ENCODE measurements at places on chromosomes 5 and 9. TPM values are rescaled to one million over a fixed set of nuclear protein-coding genes. Genes with fewer than 3 reads are reported as not detected.

CDH18 gene
- not detected for total RNA-seq

RORB gene
- total RNA-seq: 3.4 TPM

C1QTNF2 gene
- total RNA-seq: 1.6 TPM

TCF7 gene
- 5.7 TPM for total RNA-seq

RGS3 gene
- 66.2 TPM for total RNA-seq

LRRC19 gene
- total RNA-seq: 0.27 TPM

STPG3 gene
- 0.38 TPM for total RNA-seq

C5orf58 gene
- not detected for total RNA-seq

SNCB gene
- not detected for total RNA-seq

PCDHB5 gene
- 1.8 TPM for total RNA-seq

PKD2L2 gene
- total RNA-seq: not detected

RNF38 gene
- total RNA-seq: 48.9 TPM

DNA sequence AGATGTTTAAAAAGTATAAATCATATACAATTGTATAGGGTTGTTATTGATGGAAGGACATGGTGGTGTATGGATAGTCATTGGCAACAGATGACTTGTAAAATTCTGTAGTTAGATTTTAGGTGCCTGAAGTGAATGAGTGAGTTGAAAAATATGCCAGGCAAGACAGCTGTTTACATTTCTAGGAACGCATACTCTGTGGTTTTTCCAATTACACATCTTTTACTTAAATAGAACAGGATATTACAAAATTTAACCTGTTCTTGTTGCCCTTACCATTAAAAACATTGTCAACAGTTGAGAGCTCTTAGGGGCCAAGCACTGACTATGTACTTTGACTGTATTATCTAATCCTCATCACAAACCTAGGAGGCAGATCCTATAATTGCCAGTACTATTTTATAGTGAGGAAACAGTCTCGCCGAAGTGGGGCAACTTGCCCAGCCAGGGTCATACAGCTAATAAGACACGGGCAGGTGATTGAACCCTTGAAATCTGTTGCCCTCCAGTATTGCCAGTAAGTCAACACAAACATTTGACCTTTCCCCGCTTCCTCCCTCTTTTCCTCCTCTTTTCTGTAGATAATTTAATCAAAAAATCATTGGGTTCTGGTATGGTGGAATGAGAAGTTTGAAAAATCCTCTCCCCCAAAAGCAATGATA lies 88.6 kb downstream of the MACROH2A1 start:
- no peaks in the 10 kb centered on the region for H3K36me3 ChIP-seq
- no peak overlapping the region for H3K4me3 ChIP-seq
- no peaks in the 10 kb centered on the region for H3K27me3 ChIP-seq

GRCh38 chr9:98929071-98929470 lies 14.6 kb upstream of the COL15A1 start:
- DNase-seq: no peak
- H3K4me1 ChIP-seq: no peaks in the 10 kb centered on the region
- no peak overlapping the region for H3K4me3 ChIP-seq
- no peak overlapping the region for H3K27ac ChIP-seq

DNA sequence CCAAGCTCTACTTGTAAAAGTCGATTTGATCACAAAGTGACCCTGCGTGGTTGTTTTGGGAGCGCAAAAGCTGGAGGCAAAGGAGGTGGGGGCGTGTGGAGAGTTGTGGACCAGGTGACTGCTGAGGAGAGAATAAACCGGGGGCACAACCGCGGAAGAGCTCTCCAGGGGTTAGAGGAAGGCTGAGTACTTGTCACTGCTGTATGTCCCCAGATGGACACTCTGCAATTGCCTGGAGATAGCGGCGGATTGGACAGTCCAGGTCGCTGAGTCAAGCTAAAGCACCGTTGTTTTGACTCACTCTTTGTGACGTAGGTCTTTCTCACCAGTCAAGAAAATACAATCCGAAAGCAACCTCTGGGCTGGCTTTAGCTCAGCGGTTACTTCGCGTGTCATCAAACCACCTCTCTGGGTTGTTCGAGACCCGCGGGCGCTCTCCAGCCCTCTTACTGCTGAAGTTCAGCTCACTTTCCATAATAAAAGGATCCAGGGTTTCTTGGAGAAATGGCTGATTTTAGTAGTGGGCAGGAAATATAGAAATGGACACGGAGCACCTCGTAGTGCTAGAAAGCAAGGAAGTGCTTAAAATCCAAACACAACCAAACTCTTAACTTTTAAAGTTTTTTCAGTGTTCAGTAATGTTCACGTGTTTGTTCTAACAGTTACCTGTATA lies 25.7 kb downstream of the ZMAT2 start:
- no peaks in the 10 kb centered on the region for H3K4me1 ChIP-seq
- no peaks in the 10 kb centered on the region for H3K36me3 ChIP-seq
- H3K27ac ChIP-seq: no peak overlapping the region
- DNase-seq: no peak

DNA sequence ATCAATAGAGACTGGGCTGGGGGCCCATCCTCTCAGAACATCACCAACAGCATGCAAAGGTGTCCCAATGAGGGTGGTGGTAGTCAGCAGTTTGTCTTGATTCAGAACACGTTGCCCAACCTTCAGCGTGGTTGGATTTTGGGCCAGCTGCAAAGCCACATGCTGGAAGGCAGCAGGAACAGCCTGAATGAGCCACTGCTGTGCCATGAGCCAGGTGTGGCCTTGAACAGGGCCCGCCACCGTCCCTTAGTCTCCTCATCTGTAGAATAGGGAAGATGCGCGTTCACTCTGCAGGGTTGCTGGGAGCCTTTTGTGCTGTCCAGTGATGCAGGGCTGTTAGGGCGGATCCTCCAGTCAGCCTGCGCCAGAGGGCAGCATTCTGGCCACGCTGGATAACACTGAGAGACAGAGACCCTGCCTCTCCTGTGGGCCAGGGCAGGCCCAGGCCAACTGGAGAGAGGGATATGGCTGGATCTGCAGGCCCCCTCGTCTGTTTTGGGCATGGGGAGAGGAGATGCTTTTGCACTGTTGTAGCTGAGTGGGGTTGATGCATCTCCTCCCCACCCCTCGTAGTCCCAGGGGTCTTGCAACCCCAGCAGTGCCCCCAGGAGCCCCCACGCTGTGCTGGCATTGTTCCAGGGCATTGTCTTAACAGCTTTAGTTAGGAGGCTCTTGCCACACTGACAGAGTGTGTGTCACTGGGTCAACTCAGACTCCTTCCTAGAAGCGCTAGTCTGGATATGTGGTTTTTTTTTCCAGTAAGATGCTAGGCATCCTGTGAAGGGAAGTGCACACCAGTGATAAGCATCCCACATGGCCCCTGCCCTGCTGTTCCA lies 42.1 kb downstream of the SLC46A2 start:
- no peaks in the 10 kb centered on the region for H3K27me3 ChIP-seq
- no peak for DNase-seq
- peaks cover 55% of the 10 kb centered on the region for H3K4me1 ChIP-seq
- H3K36me3 ChIP-seq: peaks cover 33% of the 10 kb centered on the region
- H3K27ac ChIP-seq: no peak overlapping the region

DNA sequence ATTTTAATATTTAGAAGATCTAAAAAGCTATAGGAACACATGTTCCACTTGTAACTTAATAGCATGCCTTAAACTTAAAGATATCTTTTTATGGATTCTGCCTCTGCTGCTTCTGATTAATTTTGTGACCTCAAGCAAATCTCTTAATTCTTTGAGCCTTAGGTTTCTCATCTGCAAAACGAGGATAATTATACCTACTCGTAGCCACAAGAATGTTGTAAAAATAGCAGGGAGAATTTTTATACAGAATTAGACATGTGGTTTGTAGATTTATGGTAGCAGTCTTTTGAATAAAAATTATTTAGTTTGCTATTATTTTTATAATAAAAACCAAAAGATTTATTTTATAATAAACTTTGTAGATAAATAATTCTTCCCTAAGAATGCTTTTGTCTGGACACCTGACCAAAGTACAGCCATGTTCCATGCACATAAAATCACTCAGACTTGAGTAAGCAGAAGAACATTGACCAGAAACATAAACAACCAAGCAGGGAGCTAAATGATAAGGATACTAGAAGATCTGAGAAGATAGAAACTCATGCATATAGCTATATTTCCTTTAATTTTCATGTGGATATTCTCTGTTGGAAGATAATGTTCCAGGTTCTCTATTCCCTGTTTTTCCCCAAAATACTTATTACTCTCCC lies 18.5 kb downstream of the C9orf85 start:
- DNase-seq: no peak
- H3K36me3 ChIP-seq: no peaks in the 10 kb centered on the region
- no peak overlapping the region for H3K27ac ChIP-seq
- no peaks in the 10 kb centered on the region for H3K4me1 ChIP-seq

DNA sequence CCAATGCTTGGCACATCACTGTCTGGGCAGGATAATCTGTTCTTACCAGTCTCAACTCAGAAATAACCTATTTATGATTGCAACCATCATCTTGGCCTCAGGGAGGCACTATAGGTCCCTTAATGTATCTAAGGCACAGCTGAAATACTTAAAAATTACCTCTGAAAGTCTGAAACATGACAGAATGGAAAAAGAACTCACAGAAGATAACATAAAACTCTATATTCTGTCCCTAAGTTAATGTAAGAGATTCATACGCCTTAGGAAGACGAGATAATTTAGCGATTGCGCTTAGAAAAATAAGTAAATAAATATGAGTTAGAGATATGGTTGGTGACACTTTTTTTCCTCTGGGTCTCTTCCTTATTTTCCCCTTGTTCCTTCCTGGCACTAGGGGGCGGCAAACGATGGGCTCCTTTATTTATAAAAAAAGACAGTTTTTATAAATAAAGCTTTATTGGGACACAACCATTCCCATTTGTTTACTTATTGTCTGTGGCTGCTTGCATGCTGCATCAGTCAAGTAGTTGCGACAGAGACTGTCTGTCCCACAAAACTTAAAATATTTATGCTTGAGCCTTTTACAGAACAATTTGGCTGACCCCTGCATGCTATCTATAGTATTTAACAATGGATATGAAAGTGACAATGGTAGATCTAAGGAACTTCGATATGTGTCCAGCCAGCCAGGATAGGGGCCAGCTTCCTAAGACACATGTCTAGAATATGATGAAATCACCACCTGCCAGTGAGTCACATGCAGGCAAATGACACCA lies 79.6 kb downstream of the PDE4D start:
- H3K27ac ChIP-seq: no peak overlapping the region
- H3K4me3 ChIP-seq: no peak overlapping the region
- no peak for DNase-seq

DNA sequence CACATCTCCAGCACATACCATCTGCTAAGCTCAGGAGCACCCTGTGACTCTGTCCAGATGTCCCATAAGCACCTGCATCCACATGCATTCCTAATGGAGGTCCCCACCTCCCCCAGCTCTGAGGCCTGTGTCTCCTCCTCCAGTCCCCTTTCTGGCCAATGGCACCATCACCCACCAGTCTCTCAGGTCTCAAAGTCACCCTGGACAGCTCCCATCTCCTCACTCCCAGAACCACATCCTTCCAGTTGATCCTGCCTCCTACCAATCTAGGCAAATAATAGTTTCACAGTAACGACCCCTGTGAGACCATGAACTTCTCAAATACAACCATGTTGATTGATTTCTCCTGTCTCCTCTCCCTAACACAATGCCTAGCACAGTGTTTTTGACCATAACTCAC lies 40.1 kb downstream of the GGTA1 start:
- H3K27me3 ChIP-seq: no peaks in the 10 kb centered on the region
- H3K36me3 ChIP-seq: no peaks in the 10 kb centered on the region
- no peak overlapping the region for H3K27ac ChIP-seq
- DNase-seq: no peak
- H3K4me3 ChIP-seq: no peak overlapping the region
- H3K4me1 ChIP-seq: no peaks in the 10 kb centered on the region

DNA sequence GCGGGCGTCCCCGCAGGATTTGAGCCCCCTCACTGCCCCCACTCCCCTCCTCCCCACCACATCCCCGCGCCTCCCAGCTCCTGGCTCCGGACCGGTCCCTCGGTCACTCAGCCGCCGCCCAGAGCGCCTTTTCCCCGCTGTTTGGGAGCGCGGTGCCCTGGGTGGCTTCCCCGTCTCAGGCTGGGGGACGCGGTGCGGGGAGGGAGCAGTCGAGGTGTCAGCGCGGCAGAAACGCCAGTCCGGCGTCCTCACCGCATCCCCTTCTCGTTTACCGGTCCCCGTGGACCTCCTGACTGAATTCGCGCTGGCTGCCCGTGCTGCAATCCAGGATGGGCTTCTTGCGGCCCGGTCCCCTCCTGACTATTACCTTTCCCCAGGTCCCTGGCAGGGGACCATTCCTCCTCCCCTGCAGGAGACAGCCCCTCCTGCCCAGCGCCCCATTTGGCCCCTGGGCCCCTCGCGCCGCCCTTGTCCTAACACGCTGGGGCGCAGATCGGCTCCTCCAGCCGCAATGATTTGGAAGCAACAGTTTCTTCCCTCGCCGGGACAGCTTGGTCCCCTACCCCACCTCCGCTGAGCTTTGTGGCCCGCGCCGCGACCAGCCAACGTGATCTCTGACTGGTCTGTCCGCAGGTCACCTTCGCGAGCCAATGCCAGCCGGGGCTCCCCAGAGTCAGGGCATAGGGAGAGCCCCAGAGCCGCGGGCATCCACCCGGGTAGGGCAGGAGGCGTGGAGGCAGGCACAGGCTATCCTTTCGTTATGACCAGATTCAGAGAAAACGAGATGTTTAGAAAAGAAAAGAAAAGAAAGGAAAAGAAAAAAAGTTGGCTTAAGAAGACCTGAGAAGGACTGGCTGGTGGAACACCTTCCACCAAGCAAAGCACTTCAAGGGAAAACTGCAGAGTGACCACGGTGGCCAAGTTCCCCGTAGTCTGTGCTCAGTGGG lies 1.2 kb downstream of the ANKRD33B start:
- DNase-seq: peak; percentile 61
- peaks cover 39% of the 10 kb centered on the region for H3K27me3 ChIP-seq

GRCh38 chr5:89279391-89280036 lies 396.5 kb upstream of the MEF2C start:
- no peak overlapping the region for H3K4me3 ChIP-seq
- peaks cover 5% of the 10 kb centered on the region for H3K4me1 ChIP-seq
- no peaks in the 10 kb centered on the region for H3K27me3 ChIP-seq
- H3K27ac ChIP-seq: no peak overlapping the region
- no peaks in the 10 kb centered on the region for H3K36me3 ChIP-seq

DNA sequence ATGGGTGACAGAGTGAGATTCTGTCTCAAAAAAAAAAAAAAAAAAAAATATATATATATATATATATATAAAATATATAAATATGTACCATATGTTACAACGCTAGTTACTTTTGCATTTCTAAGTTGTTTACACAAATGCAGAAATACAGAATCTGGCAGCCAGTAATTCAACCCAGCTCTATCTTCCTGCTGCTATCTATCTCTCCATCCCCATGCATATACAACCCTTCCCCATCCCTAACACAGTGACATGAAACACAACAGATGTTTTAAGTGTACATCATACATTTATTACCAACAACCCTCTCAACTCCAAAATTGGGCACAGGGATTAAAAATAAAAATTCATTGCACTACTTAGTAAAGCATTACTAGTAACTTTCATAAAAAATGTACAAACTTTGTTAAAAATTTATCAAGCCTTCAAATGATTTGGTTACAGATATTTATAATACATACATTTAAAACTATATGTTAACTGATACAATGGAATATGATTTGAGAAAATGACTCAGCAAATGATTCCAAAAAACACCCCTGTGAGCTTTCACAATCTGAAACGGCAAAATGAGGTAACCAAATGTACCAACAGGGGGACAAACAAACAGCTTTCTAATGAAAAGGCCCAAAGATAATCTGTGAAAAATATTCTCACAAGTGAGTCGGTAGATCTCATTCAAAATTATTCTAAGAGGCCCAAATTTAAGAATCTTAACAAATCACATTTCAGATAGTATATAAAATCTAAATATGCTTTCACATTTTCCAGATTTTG lies 63.8 kb downstream of the RNF38 start:
- H3K36me3 ChIP-seq: peaks cover 74% of the 10 kb centered on the region
- no peaks in the 10 kb centered on the region for H3K27me3 ChIP-seq
- no peaks in the 10 kb centered on the region for H3K4me1 ChIP-seq
- DNase-seq: no peak

All from lower lobe of right lung (tissue), 2 donors.